ENCODE measurements at places on chromosomes 4 and X.
A peak's percentile ranks its signal among the peaks of the same experiment; 100 is the strongest.

DNA sequence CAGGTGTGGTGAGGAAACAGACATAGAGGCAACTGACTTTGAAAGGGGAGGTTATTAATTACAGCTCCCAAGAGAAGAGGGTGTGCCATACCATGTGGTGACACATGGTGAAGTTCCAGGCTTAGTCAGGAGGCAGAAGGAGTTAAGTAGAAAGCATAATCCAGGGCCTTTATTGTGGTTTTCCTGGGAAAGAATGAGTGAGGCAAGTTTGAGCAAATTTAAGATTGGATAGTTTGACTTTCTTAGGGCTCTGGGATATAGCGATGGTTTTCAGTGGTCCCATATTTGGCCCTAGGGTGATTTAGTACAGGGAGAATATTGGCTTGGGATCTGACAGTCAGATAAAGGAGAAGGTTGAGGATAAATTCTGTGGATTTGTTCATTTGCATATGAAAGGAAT lies 495.9 kb upstream of the FSTL5 start:
- no peak for DNase-seq

DNA sequence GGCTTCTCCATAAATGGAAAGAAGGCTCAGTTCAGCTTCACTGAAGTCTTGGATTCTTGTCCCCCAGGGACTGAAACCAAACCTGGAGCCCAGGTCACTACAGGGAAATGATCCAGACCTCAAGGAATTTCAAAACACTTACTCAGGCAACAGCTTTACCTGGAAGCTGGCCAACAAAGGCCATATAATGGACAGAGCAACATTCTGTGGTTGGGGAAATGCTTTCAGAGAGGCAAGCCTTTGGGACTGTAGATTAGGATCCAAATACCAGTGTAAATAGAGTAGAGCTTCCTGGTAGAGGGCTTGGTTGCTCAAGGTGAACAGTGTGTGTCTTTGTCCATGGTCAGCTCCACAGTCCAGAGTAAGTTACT lies 57.0 kb upstream of the PROM1 start:
- DNase-seq = no peak

DNA sequence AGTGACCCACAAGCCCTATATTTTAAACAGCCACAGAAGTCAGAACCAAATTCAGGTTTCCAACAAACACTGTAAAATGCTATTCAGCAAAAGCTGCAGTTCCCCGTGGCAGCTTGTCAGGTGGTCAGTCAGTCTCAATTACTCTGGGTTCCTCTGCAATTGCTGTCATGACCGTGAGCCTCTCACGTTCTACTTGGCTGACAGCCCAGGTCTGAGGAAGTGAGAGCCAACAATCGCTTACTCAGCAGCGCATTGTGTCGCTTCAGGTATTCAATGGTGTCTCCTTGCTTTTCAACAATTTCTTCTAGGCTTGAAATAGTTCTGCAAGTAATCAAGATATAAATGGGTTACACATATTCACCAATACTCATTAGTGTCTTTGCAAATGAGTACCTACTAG lies 25.8 kb downstream of the TRIM75 start:
- DNase-seq = no peak

- no peak for DNase-seq
Observed at GRCh38 chr4:26420913-26421312, 69.4 kb downstream of the CCKAR start.

DNA sequence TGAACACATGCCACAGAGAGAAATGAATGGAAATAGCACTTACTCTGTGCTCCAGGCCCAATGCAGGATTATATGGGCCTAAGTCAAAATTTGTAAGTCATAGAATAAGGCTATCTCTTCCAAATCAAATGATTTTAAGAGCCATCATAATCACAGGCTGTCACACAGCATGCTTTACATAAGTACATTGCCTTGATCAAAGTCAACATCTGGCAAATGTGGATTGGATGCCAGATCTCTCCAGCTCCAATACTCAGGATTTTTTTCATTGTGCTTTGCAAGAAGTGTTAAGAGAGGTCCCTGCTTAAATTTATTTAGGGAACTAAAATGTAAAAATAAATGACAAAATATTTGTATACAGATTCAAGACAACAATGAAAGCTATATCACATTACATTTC lies 299.9 kb downstream of the PRDM5 start:
- DNase-seq = no peak

- no peak for DNase-seq
Observed at GRCh38 chrX:155577682-155578081, 35.1 kb downstream of the TMLHE start.

DNA sequence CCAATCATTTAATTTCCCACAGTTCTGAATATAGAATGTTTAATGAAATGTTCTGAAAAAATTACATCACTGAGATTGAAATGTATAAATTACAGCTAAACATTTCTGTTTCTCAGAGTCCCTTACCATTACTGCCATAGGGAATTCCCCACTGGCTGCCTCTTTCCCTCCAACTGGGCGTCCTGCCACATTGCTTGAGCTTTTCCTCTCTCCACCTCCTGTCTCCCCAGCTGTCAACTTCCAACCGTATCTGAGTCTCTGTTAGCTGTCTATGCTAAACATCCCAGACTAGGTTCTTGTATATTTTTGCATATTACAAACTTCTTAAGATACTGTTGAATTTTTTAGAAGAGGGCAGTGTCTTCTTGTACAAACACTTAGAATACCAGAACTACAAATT lies 407.3 kb upstream of the SLIT2 start:
- no peak for DNase-seq

GRCh38 chr4:8200302-8200975 lies 1.3 kb downstream of the SH3TC1 start:
- peak; percentile 40 for DNase-seq

DNA sequence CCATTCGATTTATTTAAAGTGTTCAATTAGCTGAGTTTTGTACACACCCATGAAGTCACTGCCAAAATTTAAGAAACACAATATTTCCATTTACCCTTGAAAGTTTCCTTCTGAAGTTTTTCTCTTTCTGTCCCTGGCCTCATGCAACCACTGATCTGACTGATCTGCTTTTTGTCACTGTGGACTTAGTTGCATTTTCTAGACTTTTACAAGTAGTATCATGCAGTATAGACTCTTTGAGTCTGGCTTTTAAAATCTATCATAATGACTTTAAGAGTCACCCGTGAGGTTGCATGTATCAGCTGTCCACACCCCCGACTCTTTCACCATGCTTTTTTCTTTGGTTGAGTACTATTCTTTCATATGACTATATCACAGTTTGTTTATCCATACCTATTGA lies 29.0 kb upstream of the PDLIM3 start:
- no peak for DNase-seq

GRCh38 chr4:26197018-26197779 lies 123.6 kb upstream of the RBPJ start:
- DNase-seq = peak; percentile 67

- no peak for DNase-seq
Observed at GRCh38 chr4:10096978-10097335, 19.6 kb downstream of the WDR1 start.

DNA sequence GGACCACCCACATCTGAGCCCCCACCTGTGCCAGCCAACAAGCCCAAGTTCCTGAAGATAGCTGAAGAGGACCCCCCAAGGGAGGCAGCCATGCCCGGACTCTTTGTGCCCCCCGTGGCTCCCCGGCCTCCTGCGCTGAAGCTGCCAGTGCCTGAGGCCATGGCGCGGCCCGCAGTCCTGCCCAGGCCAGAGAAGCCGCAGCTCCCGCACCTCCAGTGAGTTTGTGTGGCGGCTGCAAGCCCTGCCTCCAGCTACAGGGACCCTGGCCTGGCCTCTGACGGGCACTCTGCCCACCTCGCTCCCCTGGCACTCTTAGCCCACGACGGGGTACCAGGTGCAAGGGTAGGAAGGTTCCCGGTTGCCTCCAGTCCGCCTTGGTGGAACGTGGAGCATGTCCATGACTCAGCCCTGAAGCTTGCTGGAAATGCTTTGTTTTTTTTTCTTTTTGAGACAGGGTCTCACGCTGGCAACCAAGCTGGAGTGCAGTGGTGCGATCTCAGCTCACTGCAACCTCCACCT lies 13.7 kb upstream of the ADD1 start:
- DNase-seq = no peak

- no peak for DNase-seq
Observed at GRCh38 chr4:7429601-7430078, 5.1 kb downstream of the PSAPL1 start.

DNA sequence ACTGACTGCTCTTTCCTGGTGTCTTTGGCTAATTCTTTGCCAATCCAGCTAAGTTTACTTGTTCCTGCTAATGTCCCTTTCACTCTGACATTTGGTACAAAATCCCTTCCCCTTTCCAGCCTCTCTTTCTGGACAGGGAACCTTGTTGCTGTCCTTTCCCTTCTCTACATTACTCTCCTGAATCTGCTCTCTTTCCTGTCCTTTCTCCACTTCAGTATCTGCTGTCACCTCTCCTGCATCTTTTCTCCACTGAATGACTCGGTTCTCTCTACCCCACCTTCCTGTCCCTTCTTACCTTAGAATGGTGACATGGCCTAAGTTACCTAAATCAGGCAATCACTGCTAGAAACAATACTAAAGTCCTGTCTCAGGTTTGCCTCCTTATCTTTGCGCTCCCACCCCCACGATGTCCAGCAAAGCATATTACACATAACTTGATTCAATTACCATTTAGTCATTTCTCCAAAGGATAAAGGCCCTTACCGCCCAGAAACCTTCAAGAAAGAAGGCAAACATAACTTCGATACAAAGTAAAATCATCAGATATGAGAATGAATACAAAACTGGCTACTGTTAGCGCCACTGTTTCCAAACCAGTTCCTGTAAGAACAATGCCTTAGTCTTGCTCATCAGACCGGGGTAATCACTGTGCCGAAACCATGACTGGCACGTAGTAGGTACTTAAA lies 890 bp downstream of the BOD1L1 start:
- no peak for DNase-seq

DNA sequence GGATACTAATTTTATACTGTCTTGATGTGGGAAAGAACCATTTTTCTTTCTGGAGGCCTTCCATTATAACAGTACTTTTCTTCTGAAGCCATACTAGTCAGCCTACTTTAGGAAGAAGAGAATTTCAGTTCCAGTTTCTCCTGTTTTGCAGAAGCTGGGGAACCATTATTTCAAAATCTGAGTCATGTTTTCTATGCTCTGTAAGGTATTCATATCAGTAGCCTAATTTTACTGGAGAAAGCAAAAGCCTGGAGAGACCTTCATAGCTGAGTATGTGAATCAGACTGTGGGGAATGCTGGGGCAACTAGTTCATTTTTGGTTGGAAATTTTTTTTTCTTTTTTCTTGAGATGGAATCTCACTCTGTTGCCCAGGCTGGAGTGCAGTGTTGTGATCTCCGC lies 22.4 kb downstream of the AFF1 start:
- DNase-seq = no peak

- DNase-seq = no peak
Observed at GRCh38 chr4:172997217-172997609, 171.4 kb upstream of the GALNT7 start.

DNA sequence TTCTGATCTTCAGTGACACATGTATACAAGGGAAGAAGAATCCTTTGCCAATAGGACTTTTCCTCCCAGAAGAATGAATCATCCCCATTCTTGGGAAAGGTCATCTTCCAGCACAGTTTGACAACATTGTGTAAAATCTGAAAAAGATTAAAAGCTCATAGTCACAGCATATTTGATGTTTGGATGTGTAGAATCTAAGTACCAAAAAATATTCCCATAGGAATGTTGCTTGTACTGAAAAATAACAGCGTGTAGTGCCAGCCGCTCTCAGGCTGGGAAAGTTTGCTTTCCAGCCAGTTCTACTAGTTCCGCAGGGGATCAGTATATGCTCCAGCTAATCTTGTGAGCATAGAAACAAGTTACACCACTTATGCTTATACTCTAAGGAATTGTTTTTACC lies 74.7 kb upstream of the IL13RA1 start:
- DNase-seq = no peak

DNA sequence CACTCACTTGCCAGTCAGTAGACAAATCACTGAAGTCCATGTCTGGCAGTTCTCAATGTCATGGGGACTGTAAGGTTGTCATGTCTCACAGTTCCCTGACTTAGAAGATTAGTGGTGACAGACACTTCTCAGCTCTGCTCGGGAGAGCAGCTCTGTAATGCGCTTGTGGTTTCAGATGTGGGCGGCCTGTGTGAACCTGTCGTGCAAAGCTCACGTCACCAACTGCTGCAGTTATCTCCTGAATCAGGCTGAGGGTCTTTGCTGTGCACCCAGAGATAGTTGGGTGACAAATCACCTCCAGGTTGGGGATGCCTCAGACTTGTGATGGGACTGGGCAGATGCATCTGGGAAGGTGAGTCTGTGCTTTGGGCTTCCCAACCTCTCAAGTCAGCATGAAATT lies at the start of gene IL9R:
Gene IL9R (plus strand): TSS at position 261 of the 400 bp plus-strand sequence. CDS start 64 bp downstream, at position 325.
- DNase-seq = peak; percentile 34

DNA sequence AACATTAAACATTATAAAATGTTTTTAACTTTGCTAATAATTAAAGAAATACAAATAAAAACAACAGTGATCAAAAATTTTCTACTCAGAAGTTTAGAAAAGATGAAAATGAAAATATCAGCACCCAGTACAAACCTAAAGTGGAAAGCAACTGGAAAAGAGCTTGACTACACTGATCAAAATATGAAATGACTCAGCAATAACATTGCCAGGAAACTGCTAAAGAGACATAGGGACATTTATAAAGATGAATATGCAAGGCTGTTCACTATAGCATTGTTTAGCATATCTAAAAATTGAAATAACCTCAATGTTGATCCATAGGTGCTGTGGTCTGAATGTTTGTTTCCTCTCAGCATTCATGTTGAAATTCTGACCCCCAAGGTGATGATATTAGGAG lies 88.5 kb upstream of the NOCT start:
- no peak for DNase-seq

GRCh38 chr4:74314329-74314728 lies 6.1 kb downstream of the EPGN start:
- no peak for DNase-seq

DNA sequence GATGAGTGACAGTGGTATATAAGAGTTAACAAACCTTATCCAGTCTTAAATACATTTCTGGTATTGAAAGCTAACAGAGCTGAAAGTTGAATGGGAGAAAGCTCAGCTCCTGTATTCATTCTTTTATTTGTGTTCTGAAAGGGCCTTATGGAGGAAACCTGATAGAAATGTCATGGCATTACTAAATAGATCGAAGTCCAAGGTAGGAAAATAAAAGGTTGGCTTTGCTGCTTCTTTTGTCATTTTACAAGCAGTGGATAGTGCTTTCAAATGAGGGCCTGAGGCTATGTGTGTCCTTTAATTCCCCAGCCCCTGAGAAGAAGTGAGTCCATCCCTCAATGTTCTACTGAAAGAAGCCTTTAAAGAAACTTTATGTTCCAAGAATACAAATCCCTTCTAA lies 974.3 kb upstream of the INTU start:
- no peak for DNase-seq

- peak; percentile 17 for DNase-seq
Observed at GRCh38 chr4:123443401-123444289, 47.0 kb downstream of the SPRY1 start.

GRCh38 chr4:20445933-20446723 lies 194.4 kb downstream of the SLIT2 start:
- DNase-seq = no peak

- no peak for DNase-seq
Observed at GRCh38 chr4:128521648-128522111, 234.1 kb upstream of the PGRMC2 start.

- no peak for DNase-seq
Observed at GRCh38 chrX:119647089-119647488, 40.9 kb upstream of the NKRF start.

GRCh38 chr4:140268186-140268841 lies 105.1 kb upstream of the SCOC start:
- no peak for DNase-seq

GRCh38 chrX:50615570-50616158 lies 145.0 kb upstream of the DGKK start:
- no peak for DNase-seq

- no peak for DNase-seq
Observed at GRCh38 chr4:124318292-124318691, 394.2 kb downstream of the ANKRD50 start.

Data from activated CD4-positive, alpha-beta T cell treated with anti-CD3 and anti-CD28 coated beads, Interleukin-2, amount 50 U/mL, for 48 hours (primary cell).